SHP77 treated with DMSO at 0.1 percent for 48 hours (cell line): ENCODE measurements at places on chromosomes 1 and 21.

- no peak for DNase-seq
Measured at GRCh38 chr1:78223417-78224215, 177.8 kb downstream of the GIPC2 start.

DNA sequence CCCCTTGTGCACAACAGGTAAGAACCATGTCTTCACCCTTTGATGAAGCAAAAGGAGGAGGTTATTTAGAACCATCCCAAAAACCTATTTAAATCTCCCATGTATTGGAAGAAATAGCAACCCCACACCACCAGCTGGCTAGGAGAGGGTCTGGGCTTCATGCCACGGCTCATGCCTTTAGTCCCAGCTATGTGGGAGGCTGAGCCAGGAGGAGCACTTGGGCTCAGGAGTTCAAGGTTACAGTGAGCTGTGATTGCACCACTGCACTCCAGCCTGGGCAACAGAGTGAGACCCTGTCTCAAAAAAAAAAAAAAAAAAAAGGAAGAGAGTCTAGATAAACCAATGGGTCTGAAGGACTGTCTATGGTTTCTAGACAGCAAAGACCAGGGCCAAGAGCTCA lies 197.9 kb upstream of the COA6 start:
- DNase-seq, result no peak

DNA sequence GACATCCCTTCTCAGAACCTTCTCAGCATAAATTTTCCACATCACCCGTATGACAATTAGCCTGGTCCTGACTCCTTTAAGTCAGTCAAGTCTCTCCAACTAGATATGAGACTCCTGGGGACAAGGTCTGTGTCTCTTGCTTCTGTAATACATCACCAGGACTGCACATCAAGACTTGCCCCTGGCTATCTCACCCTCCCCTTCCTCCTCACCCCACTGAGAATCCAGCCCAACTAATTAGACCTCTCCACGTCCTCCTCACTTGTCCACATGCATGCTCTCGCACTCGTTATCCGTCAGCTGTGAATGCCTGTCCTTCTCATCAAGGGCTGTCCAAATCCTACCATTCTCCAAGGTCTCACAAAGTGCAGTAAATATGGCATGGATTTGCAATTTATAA lies 542.8 kb downstream of the PTPRU start:
- DNase-seq, result no peak

DNA sequence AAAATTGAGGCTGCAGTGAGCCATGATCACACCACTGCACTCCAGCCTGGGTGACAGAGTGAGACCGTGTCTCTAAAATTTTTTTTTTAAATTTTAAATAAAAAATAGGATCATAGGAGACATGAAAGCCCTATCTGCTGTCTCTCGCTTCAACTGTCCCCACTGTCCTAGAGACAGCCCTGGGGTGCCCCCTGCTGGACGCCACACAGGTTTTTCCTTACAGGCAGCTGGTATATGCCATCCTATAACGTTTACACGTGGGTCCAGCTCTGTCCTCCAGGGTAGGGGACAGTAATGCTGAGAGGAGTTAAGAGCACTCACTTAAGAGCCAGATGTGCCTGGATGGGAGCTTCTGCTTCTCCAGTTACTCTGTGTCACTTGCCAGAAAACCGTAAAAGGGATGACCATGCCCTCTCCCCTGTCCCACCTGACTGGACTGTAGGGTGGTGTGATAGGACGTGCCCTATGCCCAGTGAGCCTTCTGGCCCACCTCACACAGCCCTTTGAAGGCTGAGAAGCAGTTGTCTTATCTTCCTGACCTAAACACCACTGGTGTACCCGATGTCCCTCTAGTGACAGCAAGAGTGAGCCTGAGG lies 8.5 kb downstream of the FBXO2 start:
- peak; percentile 77 for DNase-seq

- DNase-seq, result peak; percentile 47
Measured at GRCh38 chr1:211734359-211734758, 58.9 kb upstream of the NEK2 start.

GRCh38 chr1:21524686-21525339 lies 15.6 kb downstream of the ALPL start:
- no peak for DNase-seq

GRCh38 chr1:203692565-203693470 lies 66.2 kb downstream of the ATP2B4 start:
- DNase-seq, result no peak

DNA sequence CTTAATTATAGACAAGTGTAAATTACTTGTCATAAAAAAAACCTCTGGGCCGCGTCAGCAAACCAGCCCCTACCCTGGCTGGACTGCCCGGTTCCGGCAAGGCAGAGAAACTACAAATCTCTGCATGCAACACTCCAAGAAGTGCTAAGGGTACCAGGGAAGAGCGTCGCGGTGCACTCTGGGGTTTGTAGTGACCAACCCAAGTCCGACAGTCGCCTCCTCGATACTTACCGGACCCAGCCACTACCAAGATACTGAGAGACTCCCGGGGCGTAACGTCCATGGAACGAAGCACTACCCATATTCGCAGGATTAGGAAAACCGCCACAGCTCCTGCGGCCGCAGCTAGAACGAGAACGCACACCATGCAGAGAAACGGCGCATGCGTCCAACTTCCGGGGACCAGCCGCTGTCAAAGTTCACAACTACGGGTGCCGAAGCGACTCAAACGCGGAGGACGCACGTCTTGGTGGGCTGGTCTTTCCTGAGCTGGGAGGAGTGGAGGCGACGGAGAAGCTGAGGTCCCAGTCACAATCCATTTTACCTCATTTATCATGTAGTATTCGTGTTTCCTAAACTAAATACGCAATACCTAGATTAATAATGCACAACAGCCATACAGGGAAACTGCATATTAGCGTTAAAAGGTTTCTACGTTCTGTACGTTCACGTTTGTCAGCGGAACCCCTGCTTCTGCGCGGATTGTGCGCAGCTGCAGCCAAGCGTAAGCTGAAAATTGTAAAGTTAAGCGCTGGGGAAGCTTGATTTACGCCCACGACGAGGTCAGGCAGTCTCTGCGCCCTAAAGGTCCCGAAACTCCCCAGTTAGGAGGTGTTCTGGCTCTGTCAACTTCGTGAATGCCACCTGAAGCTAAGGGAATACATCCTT lies at the start of gene ALG14:
Gene ALG14, minus strand, starts transcription at position 420 of the 888 bp plus-strand sequence. Its CDS starts 53 bp downstream, at position 367.
- DNase-seq, result peak; percentile 96

DNA sequence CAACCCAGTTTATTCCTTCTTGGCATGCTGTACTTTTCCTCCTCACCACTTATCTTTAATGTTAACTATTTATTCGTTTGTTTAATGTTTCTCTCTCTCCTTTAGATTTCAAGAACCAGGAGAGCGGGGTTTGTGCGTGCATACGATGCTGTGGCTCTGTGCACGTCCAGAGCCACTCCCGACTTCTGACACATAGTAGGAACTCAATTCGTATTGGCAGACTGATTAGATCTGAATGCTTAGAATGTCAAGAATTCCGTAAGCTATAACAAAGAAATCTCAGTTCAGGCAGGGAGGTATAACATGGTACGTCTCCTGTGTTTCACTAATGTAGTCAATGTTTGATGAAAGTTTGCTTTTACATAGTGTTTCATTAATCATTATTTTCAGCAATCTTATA lies 7.3 kb upstream of the GRIK1 start:
- no peak for DNase-seq

- no peak for DNase-seq
Measured at GRCh38 chr1:242196101-242196500, 197.2 kb upstream of the MAP1LC3C start.

- no peak for DNase-seq
Measured at GRCh38 chr1:17307946-17308345, at the start of gene PADI4. Gene PADI4, plus strand, starts transcription at chr1:17308197. Its CDS starts 26 bp downstream, at chr1:17308223.

GRCh38 chr1:51497340-51497739 lies 21.7 kb downstream of the EPS15 start:
- no peak for DNase-seq

DNA sequence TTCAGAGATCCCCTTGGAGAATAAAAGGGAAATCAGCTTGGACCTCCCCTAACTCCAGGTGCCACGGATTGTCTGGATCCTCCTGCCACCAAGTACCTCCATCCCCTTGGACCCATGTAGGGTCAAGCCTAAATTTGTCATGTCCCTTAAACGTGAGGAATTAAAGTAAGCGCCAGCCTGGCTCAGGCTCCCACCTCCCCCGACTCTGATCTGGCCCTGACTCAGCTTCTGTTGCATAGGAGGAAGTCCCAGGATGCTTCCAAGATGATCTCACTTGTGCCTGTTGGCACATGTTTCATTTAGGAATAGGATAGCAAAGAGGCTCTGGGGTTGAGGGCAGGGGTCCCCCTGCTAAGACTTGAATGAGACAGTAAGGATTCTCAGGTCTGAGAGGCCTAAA lies 231.9 kb upstream of the JUN start:
- no peak for DNase-seq

DNA sequence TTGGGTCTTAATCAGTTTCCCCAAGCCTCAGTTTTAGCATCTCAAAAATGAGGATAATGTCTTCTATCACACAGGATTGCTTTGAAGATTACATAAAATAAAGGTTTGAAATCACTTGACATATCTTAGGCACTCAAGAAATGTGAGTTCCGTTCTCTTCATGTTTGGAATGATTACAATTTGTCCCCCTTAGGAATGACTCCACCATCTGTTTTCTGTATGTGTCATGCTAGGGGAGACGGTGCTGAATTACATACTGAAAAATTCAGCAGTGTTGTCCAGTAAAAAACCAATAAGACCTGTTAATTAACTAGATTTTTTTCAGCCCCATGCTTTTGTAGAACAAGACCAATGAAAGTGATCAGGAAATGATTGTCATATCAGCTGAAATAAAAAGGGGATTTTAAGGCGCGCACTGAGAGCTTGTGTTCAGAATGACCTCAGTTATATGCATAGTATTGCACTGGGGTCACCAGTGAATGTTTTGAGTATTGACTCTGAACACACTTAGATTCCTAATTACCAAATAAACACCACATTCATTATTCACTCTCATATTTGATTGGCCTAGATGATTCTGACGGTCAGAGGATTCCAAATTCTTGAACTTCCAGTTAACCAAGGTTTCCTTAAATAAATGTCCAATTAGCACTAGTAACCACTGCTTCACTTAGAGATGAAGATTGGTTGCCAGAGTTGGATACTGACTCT lies 114.5 kb upstream of the KCNK2 start:
- DNase-seq, result no peak

DNA sequence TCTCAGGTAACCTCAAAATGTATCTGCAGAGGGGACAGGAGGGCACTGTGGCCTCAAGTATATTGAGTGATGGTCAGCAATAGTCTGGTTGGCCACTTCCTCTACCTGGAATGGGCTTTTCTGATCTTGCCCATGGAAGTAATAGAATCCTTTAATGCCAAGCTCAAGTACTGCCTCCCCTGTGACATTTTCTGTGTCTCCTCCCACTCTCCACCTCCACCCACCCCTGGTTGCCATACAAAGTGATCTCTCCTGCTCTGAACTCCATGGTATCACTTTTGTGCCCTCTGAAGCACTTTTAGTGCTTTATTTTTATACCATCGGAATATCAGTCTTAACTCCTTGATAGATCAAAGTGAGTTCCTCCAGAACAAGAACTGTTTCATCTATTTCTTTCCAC lies 9.2 kb upstream of the NOS1AP start:
- no peak for DNase-seq

DNA sequence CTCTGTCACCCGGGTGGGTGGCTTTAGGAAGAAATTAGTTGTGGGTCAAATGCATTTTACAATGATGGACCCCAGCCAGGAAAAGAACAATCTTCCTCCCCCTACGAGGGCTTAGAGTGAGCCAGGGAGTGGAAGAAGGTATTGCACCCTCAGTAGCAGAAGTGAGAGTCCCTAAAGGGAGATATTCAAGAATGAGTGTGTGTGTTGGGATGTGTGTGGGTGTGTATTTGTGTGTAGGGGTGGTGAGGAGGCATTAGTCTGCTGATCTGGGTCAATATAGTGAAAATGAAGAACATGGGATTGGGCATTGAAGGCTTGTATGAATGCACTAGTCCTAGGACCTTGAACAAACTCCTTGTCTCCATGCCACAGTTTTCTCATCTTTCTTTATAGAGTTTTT lies 85.2 kb upstream of the RUNX1 start:
- no peak for DNase-seq

- no peak for DNase-seq
Measured at GRCh38 chr1:165537356-165538109, 6.3 kb upstream of the LRRC52 start.

GRCh38 chr1:145937436-145937835 lies 10.2 kb upstream of the RBM8A start:
- no peak for DNase-seq
